ENCODE measurements at places on chromosomes 1 and 21.
A peak's percentile ranks its signal among the peaks of the same experiment; 100 is the strongest.

- no peak for DNase-seq
Observed at GRCh38 chr1:157829711-157830110, 9.8 kb upstream of the FCRL1 start.

DNA sequence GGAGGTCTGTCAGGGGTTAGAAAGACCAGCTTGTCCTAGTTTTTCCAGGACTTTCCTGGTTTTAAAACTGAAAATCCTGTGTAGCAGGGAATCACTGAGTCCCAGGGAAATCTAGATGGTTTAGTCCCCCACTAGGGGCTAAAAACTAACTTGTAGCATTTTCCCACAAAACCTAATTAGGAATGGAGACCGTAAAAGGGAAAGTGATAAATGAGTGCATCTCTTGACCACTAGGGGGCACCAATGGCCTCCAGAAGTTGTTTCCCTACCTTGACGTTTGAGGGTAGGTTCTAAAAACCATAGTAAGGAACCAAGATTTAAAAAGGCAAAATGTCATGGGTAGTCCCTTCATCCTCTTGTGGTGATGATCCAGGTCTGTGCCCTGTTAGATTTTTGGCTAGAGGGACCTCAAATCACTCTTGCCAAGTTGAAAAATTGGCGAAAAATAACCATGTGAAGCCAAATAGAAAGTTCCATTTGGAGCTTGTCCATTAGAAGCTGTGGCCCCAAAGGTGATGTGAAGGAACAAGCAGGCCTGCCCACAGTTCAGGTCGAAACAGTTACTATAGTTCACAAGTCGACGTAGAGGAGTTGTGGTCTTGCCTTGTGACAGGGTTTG is 24.5 kb downstream of the CLIC6 start:
- peak; percentile 5 for DNase-seq

- DNase-seq = no peak
Observed at GRCh38 chr1:12370333-12370975, 140.6 kb downstream of the VPS13D start.

GRCh38 chr1:198967566-198967965 is 328.7 kb downstream of the PTPRC start:
- DNase-seq = no peak

- no peak for DNase-seq
Observed at GRCh38 chr1:218665221-218665620, 320.1 kb downstream of the TGFB2 start.

GRCh38 chr1:182587666-182588499 is 1.2 kb downstream of the RNASEL start:
- DNase-seq = no peak

DNA sequence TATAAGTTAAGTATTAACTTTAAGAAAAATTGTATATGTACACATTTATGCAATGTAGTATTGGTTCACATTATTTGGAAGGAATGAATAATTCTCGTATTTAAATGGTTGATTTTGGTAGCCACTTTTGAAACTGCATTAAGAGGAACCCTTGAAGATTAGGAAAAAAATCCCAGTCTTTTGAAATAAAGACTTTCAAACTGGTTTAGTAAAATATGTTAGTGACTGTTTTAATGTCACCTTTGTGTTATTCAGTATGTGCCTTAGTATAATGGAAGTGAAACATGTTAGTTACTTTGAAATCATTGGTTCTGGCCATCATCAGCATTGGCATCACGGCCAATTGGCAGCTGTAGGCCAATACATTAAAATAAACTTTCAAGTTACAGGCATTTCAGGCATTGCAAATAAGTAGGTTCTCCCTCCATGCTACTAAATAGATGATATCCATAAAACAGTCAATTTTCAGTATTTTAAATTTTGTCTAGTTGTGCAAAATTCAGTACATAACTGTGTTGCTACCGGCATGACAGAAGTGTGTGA is 4.4 kb downstream of the MIER1 start:
- no peak for DNase-seq

GRCh38 chr1:93567255-93567918 is 114.2 kb downstream of the BCAR3 start:
- no peak for DNase-seq

GRCh38 chr1:77388661-77389060 is 106.8 kb downstream of the AK5 start:
- DNase-seq = no peak

DNA sequence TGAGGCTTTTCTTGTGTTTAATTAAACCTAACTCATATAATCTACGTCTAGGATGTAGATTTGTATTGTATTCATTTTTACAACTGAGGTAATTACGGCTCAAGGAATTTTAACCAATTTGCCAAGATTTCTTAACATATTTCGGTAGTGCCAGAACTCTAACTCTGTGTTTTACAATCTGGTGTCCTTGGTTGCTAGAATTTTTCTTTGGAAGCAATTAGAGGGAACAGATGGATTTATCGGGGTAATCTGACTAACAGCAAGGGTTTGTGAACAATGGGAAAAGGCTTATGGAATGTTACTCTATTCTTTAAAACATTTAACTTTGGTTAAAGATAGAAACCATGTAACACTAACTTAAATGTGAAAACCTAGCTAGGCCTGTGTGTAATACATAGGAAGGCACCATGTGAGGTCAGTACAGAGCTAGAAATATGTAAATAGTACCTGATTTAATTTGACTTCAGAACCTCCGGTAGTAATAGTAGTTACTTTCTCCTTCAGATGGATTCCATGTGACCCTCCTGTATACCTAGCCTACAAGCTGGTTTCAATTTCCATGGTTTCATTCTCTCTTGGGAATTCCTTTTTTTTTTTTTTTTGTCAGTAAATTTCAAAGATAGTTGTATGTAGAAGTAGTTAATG is 1.2 kb downstream of the MTF2 start:
- no peak for DNase-seq

- peak; percentile 86 for DNase-seq
Observed at GRCh38 chr1:78277253-78277652, 213.5 kb upstream of the PTGFR start.

DNA sequence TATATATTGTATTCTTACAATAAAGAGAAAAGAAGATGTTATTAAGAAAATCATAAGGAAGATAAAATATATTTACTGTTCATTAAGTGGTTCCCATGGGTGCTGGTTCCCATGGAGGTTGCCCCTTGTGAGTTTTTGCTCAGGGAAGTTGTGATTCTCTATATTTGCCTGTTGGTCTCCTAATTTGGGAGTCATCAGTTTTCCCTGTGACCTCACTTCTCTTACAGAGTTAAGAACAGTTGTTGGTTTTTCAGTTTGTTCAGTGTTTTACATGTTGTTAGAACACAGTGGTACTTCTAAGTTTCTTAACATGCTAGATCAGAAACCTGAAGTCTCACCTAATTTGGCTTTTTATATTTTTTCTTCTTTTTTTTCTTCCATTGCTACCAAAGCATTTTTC is 109.2 kb downstream of the OSBPL9 start:
- DNase-seq = no peak

GRCh38 chr1:37133276-37134145 is 99.2 kb upstream of the GRIK3 start:
- DNase-seq = no peak

- DNase-seq = peak; percentile 66
Observed at GRCh38 chr1:213327017-213327667, 276.1 kb downstream of the RPS6KC1 start.

DNA sequence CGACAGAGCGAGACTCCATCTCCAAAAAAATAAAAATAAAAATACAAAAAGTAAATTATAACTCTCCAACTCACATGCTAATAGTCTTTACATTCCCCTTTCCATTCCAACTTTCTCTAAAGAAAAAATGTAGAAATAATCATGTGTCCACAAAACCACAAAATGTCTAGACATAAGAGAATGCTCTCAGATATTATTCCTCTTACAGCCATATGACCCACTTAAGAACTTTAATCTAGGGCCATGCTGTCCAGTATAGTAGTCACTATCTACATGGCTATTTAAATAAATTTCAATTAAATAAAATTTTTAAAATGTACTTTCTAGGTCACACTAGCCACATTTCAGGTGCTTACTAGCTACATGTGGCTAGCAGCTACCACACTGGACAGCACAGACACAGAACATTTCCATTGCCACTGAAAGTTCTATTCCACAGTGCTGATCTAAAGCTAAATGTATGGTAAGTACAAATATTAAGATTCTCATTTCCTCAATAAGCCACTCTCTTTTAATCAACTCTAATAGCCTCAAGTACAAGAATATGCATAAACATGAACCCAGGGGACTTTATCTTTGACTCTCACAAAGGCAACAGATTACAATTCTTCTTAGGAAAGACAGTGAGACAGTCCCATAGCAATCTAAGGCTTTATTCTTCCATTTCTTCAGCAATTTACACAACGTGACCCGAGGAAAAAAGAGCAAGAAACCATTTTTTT is 138.6 kb downstream of the RERE start:
- no peak for DNase-seq

DNA sequence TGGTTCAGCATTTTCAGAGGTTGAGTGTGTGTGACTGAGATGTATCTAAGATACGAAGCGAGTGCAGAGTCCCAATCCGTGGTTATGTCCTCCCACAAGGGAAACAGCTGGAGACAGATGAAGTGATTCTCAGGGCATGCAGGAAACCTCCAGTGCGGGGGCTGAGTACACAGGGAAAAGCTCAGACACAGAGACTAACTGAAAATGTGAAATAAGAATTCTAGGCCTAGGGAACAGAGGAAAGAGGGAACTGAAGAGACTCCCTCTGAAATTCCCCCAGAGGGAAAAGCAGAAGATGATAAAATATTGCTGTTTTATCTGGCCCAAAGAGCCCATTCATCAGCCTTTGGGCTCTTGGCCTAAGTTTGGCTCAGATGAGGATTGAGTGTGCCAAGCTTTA is 116.8 kb downstream of the LRRC53 start:
- DNase-seq = no peak

DNA sequence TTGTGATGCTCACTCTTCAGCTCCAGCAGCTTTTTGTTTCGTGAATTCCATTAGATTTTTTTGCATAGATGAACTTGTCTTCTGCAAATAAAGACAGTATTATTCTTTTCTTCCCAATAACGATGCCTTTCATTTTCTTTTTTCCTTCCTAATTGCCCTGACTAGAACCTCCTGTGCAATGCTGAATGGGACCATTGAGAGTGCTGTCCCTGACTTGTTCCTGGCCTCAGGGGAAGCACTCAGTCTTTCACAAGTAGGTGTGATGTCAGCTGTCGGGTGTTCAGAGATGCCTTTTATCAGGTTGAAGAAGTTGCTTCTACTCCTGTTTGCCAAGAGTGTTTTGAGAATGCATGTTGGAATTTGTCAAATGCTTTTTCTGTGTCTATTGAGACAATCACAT is 64.3 kb upstream of the ADARB1 start:
- no peak for DNase-seq

GRCh38 chr1:52814465-52814864 is 28.1 kb upstream of the ZYG11A start:
- DNase-seq = no peak

DNA sequence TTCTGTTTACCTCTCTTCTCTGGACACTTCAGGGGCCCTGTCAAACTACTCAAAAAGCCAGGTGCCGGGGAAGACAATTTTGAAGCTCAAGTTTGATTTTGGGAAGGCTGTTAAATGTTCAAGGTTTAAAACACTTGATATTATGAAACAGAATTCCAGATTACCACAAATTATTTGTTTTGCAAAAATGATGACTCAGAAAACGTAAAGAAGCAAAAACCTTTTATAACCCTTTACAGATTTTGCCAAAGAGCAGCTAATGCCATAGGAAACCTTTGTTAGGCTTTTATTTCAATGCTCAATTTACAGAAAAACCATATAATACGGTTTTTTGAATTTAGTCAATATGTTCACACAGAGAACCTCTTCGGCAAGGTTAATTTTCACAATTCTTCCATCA is 593.4 kb upstream of the ZP4 start:
- no peak for DNase-seq

GRCh38 chr1:116006486-116006964 is 30.2 kb downstream of the SLC22A15 start:
- no peak for DNase-seq

DNA sequence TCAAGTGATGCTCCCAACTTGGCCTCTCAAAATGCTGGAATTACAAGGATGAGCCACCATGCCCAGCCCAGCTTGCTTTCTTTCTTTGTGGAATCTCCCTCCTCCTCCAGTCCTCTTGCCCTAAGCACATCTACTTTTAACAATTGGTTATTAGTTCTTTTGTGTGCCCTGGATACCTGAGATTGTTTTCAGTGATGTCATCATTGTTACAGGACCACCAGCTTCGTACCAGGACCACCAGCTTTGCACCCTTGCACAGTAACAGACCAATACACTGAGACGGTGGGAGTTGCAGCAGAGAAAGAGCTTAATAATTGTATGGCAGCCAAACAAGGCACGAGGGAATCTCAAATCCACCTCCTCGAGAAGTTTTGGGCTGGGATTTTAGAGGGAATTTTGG is 71.3 kb downstream of the CNIH3 start:
- no peak for DNase-seq

DNA sequence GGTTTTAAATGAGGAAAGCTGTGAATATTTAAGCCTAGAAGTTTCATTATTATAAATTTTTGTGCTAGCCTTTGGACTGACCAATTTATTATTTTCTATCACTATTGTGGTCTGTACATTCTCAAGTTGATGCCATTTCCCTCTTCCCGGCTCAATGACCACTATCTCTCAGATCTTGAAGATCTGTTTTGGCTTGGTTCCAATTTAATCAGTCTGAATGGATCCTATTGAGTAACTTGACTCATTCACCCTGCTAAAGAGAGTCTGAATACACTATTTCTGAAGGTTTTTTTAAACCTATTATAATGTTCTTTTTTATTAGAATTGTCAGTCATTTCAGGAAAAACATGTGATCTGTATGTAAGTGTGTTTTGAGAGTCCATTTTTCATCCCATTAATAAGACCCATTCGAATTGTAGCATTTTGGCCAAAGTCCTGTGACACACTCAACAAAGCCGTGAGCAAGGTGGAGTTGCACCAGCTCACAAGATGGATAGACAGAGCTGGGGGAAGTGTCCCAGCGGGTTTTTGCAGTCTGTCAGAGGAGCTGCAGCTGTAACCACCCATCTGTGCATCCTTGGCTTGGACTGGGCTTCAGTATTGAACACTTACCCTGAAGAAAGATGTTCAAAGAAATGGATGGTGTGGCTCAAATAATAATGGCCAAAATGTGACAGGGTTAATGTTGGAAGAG is 145.6 kb downstream of the NFIA start:
- DNase-seq = no peak

- no peak for DNase-seq
Observed at GRCh38 chr1:63294803-63295594, 27.4 kb upstream of the FOXD3 start.

Data from HS-27A (cell line).